Omental fat pad (tissue), 4 donors: ENCODE measurements at places on chromosomes 7 and 10.
A peak's percentile ranks its signal among the peaks of the same experiment; 100 is the strongest.

DNA sequence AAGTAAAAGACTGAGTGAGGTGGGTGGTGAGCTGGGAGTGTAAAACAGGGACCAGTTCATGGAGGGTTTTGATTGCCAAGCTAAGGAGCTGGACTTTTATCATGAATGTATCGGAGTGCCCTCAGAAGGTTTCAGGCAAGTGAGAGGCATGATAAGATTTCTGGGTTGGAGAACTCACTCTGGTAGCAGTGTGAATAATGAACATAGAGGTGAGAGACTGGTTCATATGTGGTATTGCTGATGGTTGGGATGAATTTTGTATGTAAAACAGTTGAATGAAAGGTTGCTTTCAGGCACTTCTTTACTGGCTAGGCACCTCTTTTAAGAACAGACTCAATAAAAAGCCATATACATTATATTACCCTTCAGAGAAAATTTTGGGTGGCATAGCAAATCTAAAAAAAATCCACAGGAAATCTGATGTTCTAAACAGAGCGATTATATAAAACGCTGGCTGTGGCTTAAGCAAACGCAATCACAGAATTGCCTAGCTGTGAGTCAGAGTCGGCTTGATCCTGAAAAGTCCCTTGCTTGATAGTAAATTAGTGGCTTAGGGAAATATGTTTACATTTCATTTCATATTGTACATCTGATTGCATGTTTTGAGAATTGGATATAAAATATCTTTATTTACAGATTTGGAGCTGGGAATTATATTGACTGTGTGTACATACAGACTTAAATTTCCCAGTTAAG, 92.9 kb upstream of the HDAC9 start:
- no peak for DNase-seq

DNA sequence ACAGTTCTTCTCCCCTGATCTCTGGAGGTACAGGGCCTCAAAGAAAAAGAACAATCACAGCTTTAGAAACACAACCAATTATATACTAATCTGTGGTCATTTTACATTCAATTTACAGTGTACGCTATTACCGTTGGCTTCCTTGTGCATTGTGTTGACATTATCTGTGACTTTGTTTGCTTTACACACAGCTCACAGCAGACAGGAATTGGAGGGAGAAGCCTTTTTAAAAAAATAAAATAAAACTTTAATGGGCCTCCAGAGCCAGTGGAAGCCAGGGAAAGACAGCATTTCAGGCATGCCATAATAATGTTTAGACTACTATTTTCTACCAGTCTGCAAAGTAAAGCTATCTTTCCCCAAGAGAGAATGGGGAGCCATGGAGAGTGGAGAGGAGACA, 179.0 kb upstream of the ADO start:
- no peak for DNase-seq

GRCh38 chr10:66832781-66833422, 92.9 kb upstream of the LRRTM3 start:
- no peak for DNase-seq

DNA sequence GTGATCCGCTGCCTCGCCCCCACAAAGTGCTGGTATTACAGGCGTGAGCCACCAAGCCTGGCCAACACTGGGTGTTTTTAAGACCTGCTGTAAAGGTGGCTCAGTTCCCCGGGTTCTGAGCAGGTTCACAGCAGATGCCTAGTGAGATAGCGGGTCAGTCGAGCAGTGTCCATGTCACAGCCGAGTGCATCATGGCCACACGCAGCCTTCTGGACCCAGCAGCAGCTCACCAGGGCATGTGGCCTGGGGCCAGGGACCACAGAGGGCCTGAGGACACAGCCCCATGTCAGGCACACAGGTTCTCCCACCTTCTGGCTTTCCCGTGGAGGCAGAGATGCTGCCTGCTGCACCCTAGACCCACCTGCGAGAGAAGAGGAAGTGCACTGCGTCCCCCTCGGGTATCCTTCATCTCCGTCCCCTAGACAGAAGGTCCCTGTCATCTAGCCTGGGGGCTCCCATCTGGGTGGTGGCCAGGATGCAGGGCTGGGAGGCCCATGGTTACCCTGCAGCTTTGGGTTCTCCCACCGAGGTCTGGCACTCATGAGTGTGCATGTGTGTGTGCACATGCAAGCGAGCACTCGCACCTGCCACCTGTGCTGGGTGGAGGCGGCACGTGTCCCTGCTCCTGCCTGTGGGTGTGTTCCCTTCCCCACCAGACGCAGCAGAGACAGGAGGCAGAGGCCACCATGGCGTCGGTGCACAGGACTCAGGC, 98.6 kb downstream of the NKX6-2 start:
- no peak for DNase-seq

DNA sequence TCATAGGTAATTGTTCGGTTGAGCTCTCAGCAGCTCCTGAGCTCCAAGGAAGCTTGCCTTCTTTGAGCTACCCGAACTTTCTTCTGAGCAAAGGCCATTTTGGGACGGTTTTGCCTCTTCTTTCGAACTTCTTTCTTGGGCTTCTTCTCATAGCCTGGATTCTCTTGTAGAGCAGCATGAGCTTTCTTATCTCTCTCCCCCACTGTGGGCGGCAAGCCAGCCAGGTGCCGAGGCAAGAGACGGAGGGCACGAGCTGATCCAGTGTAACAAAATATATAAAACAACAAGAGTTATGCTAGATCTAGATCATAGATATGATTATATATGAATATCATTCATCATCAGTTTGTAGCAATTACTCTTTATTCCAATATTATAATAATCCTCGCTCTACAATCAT, 16.5 kb upstream of the KNDC1 start:
- peak; percentile 5 for DNase-seq

DNA sequence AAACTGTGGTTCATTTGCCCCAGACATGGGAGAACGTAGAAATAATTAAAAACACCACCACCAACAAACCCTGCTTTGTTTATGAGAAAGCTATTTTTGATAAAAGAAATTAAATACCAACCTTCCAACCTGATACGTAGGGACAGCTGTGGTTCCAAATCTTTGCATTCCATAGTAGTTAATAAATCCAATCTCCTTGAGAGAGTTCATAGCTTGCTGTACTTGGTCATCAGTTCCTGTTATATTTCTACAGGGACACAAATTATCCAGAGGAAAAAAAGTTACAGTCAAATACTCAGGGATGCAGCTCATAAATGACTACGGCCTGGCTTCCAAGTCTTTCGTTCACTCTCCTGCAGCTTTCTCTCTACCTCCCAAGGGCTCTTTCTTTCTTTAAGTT, 41.1 kb downstream of the PUS7 start:
- no peak for DNase-seq

- no peak for DNase-seq
Observed at GRCh38 chr10:70537398-70538194, 59.0 kb downstream of the PALD1 start.

- no peak for DNase-seq
Observed at GRCh38 chr7:66832531-66833351, 88.3 kb upstream of the TMEM248 start.

DNA sequence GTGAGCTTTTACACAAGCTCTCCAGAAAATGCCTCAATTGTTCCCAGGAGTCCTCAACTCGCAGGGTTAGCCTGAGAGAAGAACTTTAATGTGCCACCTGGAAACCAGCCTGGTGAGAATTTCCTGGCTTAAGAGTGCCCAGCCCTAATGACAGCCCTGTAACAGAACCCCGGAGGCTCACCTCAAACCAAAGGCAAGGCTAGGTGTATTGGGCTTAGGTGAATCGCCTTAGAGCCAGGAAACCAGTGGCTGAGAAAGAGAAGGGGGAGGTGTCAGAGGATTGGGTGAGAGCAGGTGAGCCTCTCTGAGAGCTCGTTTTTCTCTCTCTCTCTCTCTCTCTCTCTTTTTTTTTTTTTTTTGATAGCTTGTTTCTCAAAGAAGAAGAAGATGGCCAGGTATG, 7.3 kb downstream of the OCM2 start:
- DNase-seq: no peak

- no peak for DNase-seq
Observed at GRCh38 chr10:14302035-14302434, 28.7 kb downstream of the FRMD4A start.

DNA sequence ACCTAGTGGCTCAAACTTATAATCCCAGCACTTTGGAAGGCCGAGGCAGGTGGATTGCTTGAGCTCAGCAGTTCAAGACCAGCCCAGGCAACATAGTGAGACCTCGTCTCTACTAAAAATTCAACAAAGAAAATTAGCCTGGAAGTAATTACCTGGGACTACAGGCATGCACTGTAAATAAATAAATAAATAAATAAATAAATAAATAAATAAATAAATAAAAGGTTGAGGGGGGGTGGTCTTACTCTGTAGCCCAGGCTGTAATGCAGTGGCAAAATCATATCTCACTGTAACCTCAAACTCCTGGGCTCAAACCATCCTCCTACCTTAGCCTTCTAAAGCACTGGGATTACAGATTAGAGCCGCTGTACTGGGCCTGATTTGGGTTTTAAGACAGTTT, 50.5 kb downstream of the RALA start:
- no peak for DNase-seq

- no peak for DNase-seq
Observed at GRCh38 chr7:14286036-14286435, 296.6 kb upstream of the ETV1 start.

DNA sequence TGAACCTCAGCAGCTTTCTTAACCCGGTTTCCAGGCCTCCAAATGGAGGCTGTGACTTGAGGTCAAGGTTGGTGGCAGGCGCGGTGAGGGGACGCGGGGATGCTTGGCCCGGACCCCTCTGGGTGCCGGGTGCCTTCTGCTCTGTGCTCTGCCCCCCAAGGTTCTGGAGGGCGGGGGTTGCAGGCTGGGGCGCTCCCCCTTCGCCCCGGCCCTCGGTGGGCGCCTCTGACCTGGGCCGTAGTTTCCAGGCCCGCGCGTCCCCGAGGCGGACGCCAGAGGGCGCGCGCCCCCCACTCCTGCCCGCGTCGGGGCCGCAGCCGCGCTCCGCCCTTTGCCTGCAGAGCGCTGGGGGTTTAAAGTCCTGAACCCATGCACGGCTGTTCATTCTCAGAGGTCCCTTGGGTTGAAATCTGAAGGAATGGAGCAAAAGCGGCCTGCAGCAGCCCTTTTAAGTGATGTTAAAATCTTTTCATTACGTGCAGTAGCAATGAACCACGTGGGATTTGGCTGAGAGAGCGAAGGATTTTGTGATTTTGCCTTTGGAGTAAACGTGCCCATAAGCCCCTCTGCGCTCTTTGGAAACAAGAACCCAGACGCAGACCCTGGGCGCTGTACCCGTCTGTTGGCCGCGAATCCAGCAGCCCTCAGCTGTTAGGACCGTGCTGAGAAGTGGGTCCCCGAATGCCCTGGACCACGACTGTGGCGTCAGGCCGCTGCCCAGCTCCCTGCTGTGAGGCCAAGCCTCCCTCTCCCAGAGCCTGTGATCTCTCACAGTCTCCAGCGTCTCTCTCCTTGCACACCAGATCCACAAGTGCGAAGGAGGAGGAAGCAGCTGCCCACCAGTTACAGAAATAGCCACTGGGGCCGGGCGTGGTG, 135.0 kb downstream of the ACTR3B start:
- DNase-seq: no peak

- DNase-seq: no peak
Observed at GRCh38 chr7:76514926-76515771, 4.8 kb downstream of the UPK3B start.

GRCh38 chr10:89929282-89930026, 228.1 kb downstream of the KIF20B start:
- no peak for DNase-seq

- DNase-seq: no peak
Observed at GRCh38 chr7:128202287-128202957, 38.7 kb upstream of the LEP start.
